Activated CD4-positive, alpha-beta T cell treated with anti-CD3 and anti-CD28 coated beads, Interleukin-2, amount 10 ng/mL, durations not matched to agents 7 days and 5 days (primary cell): ENCODE measurements at places on chromosomes 7 and 10.

GRCh38 chr10:35446439-35446838, 110.1 kb downstream of the CCNY start:
- DNase-seq, result no peak

DNA sequence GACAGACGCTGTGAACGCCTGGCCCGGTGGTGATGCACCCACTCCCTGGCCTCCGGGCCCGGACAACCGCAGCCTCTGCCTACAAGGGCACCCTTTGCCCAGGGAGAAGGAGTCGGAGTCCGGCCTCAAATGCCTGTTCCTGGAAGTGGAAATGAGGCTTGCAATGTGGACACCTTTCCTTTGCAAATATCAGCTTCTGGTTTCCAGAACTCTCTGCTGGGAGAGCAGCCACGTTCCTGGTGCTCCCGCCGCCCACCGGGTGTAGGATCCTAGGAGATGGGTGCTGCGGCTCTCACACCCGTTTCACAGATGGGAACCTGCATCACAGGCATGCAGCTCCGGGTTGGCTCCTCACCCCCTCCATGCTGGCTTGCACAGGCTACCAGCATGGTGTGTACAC, 2.9 kb downstream of the FOXL3 start:
- DNase-seq, result no peak

DNA sequence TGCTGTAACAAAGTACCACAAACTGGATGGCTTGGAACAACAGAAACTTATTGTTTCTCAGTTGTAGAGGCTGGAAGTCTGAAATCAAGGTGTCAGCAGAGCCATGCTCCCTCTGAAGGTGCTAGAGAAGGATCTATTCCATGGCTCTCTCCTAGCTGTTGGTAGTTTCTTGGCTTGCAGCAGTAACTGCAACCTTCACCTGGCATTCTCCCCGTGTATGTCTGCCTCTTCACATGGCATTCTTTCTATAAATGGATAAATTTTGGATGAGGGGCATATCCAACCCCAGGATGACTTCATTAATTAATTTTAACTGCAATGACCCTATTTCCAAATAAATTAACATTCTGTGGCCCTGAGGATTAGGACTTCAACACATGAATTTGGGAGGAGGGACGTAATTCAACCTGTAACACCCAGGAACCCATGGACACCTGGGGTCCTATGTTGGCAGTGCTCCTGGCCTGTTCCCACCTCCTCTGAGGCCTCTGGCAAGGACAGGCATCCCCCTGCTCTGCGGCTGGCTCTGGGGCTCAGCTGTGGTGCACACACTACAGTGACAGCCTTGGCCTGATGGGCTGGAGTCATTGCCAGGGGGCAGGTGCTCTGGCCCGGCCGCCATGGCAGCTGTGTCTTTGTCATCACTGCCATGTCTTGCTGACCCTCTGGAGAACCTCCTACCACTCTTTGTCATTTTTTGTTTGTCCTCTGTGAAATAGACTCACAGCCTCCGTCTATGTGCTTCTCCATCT, 30.8 kb downstream of the LSMEM1 start:
- DNase-seq, result no peak

DNA sequence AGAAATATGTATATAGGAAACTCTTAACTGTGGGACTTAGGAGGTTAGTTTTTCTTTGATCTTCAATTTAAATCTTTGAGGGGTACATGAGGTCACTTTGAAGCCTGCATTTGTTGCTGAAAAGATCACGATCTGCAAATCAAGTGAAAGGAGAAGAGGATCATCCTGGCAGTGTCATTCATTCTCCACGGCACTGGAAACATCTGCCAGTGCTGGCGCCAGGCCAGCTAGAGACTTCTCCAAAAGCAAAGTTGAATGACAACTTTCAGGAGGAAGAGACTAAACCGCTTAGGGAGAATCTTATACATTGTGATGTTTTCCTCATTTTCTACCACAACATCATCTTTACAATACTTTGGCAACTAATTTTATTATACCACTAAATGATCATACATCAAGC, 42.5 kb downstream of the MRC1 start:
- no peak for DNase-seq

DNA sequence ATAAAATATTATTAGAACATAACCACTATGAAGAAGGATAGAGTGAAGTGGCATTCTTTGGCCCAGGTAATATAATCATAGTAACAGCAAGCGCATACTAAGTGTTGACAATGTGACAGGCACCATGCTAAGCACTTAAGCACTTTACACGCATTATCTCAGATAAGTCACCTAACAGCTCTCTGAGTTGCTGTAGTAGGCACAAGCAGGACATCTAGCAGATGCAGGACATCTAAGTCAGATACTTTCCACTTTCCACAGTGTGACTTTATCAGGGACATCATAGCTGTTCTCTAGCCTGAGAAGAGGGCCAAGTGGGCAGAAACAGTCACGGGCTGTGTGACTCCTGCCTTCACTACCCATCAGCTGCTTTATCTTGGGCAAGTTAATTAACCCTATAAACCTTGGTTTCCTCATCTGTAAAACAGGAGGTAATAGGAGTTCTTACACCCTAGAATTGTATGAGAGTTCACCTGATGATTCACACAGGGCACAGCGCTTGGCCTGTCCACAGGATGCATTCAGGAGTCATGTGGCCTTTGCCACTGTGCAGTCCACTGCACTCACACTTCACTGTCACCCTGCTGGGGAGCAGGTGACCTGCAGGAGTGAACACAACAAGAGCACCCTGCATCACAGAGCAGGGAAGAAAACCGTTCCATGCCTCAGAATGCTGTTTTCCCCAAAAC, 12.5 kb downstream of the LIPA start:
- no peak for DNase-seq

- DNase-seq, result no peak
Measured at GRCh38 chr7:120794106-120794729, 63.7 kb downstream of the TSPAN12 start.

DNA sequence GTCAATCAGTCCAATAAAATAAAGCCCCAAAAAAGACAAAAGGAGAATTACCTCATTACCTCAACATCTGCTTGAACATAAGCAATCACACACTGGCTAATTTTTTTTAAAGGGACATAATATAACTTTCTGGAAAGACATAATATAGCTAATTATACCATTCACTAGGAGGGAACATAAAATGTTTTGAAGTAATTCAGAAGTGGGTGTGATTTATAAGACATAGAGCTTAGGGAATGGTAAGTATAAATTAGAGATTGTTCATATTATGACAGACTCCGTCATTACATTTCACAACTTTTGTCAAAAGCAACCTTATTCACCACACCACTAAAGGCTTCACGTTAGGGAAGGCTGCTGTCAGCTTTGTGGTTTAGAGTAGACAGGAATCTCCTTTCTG, 3.8 kb downstream of the SHTN1 start:
- DNase-seq, result no peak
